ENCODE measurements at places on chromosomes 12 and 14. TPM values are rescaled to one million over a fixed set of nuclear protein-coding genes. Genes with fewer than 3 reads are reported as not detected.

CFAP54 gene
- 0.18 TPM for total RNA-seq

DNA sequence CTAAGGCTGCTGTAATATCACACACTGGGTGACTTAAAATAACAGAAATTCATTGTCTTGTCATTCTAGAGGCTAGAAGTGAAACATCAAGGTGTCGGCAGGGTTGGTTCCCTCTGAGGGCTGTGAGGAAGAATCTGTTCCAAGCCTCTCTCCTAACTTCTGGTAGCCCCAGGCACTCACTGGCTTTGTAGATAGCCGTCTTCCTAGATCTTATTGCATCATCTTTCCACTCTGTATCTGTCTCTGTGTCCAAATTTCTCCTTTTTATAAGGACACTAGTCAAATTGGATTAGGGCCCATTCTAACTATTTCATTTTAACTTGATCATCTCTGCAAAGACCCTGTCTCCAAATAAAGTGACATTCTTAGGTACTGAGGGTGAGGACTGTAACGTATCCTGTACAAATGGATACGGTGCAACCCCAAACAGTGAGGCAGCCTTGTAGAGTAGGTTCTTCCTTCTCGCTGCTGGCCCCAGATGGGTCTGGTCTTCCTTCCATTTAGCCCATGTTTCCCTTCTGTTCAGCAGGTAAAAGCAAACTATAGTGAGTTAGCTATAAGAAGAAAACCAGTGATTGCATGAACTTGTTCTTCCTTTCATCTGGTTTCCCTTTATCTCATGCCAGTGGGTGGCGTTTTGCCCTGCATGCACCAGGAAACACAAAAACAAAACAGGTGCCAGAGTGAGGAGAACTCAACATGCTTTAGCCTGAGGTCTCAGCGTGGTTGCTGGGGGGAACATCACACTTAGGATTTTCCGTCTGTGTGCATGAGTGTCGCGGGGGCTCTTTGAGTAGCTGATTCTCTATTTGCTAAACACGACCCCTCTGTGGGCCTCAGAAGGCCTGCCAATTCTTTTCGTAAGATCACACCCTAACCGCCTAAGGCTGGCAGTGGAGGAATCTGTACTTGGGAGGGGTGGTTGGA, 19.5 kb downstream of the TTC9 start:
- H3K36me3 ChIP-seq = no peaks in the 10 kb centered on the region
- no peak overlapping the region for H3K4me3 ChIP-seq
- H3K4me1 ChIP-seq = peaks cover 1% of the 10 kb centered on the region
- DNase-seq = no peak
- no peak overlapping the region for H3K27ac ChIP-seq
- peaks cover 15% of the 10 kb centered on the region for H3K27me3 ChIP-seq

- H3K4me3 ChIP-seq = no peak overlapping the region
- no peaks in the 10 kb centered on the region for H3K36me3 ChIP-seq
- H3K27me3 ChIP-seq = no peaks in the 10 kb centered on the region
- peaks cover 13% of the 10 kb centered on the region for H3K4me1 ChIP-seq
- H3K27ac ChIP-seq = no peak overlapping the region
- DNase-seq = no peak
Observed at GRCh38 chr14:89493877-89494634, 77.0 kb upstream of the FOXN3 start.

DNA sequence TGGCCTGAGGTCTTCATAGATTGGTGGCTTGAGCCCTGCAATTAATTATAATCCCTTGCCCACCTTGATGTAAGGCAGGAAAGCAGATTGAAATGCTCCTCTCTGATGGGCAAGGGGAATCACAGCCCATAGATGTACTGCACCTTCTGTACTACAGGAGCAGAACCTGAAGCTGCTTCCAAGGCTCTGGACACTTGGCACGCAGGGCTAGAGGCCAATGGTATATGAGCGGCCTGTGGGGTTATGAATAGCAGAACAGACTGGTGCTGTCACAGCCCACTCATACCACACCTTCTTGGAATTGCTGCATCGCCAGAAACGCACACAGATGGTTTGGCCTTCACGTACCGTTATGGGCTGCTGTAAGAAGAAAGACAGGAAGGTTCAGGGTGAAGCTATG, 1.7 kb upstream of the RBM23 start:
- H3K27ac ChIP-seq = no peak overlapping the region
- H3K4me1 ChIP-seq = peaks cover 9% of the 10 kb centered on the region
- H3K4me3 ChIP-seq = no peak overlapping the region

DNA sequence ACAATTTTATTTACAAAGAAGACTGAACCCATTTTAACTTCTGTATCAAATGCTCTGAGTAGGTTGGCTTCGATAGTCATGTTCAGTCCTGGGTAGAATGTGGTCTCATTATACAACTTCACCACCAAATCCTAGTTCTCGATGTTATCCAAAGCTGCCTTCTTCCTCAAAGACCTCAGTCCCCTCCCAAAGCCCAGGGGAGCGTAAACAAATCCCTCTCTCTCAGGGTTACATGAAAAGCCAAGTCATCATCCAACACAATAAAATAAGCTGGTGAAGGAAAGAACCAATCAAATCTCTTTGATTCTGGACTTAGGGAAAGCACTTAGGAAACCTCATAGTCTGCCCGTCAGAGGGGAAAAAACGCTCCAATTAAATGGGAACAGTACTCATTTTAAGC, 9.1 kb downstream of the PTCSC3 start:
- H3K27ac ChIP-seq = no peak overlapping the region
- H3K36me3 ChIP-seq = no peaks in the 10 kb centered on the region
- no peak overlapping the region for H3K4me3 ChIP-seq
- H3K4me1 ChIP-seq = no peaks in the 10 kb centered on the region
- H3K27me3 ChIP-seq = peaks cover 4% of the 10 kb centered on the region

BCL11B gene
- total RNA-seq = under 0.01 TPM
